ENCODE measurements at places on chromosomes 7 and 10.

DNA sequence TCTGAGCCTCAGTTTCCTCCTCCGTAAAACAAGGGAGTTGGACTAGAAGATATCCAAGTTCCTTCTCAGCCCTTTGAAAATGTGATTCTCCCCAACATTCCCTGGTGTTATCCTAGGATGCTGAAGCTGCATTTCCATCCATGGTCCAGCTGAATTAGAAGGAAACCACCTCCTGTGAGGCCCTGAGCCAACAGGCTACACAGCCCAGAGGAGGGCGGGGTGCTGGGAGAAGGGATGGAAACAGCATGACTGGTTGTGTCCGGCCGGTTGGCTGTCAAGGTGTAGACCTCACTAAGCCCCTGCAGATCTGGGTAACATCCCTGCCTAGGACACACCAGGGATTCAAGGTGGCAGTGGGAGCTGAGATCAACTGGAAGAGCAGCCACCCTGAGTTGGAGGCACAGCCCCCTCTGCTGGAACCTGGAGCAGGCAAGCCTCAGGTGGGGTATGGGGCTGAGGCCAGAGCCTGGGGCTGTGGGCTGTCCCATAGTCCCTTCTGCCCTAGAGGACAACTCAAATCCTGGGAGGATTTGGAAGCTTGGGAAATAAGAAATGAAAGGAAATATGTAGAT, 72.0 kb downstream of the PAX2 start:
- no peak for DNase-seq

- DNase-seq: no peak
Measured at GRCh38 chr7:157517782-157518513, 181.1 kb downstream of the DNAJB6 start.

GRCh38 chr7:77239471-77239870, 39.9 kb upstream of the FGL2 start:
- DNase-seq: no peak

GRCh38 chr10:38094927-38095574, 914 bp downstream of the ZNF37A start:
- no peak for DNase-seq

DNA sequence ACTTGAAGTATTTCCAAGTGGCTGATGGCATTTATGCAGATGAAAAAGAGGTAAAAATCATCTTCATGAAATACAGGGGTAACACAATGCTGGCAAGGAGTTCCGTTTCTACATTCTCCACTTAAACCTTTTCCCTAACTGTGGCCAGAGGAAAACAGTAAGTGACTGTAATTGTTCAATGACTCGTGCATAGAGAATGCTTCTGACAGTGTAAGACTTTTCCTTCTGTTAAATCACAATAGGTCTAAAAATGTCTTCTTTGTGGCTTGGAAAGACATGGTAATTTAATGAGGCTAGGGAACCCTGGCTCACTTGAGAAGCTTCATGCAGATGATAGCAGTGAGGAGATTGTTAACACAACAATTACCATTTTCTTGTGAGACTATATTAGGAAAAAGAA, 50.3 kb upstream of the RSU1 start:
- DNase-seq: no peak

GRCh38 chr10:58352956-58353610, 18.3 kb downstream of the UBE2D1 start:
- no peak for DNase-seq

GRCh38 chr7:42077271-42078135, 159.5 kb downstream of the GLI3 start:
- DNase-seq: no peak

GRCh38 chr10:6200440-6200733, 2.3 kb upstream of the PFKFB3 start:
- DNase-seq: no peak

GRCh38 chr7:5457245-5457735, 33.7 kb upstream of the TNRC18 start:
- DNase-seq: no peak

GRCh38 chr7:46852795-46853194, 729.1 kb downstream of the TNS3 start:
- no peak for DNase-seq

- DNase-seq: no peak
Measured at GRCh38 chr10:130721971-130722370, 585.8 kb downstream of the GLRX3 start.

DNA sequence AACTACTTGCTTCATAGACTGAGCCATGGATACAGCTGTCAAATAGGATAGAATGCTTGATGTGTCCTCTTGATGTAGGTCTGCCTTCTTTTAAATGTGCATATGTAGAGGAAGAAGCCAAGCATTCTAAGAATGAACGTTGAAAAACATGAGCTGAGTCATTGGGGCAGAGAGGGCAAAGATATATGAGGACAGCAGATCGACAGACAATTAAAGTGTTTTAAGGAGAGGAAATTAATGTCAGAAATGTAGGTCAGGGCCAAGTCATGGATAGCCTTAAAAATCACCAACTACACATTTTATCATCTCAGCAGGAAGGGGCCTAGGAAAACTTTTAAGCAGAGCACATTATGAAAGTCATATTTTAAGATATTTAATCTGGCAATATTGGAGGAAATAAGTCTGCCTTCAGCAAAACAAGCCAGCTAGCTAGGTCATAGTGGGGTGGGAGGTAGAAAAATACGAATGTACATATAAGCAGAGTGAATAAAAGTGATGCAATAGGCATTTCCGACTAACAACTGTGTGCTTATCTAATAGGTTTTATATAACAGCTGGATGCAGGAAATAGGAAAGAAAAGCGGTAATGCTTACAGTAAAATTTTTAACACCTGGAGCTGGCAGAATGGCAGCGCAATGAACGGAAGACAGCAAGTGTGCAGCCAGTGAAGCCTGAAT, 638.3 kb upstream of the TPK1 start:
- DNase-seq: no peak

GRCh38 chr7:120979765-120980499, 8.6 kb upstream of the CPED1 start:
- no peak for DNase-seq

- DNase-seq: no peak
Measured at GRCh38 chr7:16838386-16838785, 33.6 kb upstream of the AGR2 start.

GRCh38 chr7:26584326-26584725, 280.1 kb downstream of the SKAP2 start:
- DNase-seq: no peak

DNA sequence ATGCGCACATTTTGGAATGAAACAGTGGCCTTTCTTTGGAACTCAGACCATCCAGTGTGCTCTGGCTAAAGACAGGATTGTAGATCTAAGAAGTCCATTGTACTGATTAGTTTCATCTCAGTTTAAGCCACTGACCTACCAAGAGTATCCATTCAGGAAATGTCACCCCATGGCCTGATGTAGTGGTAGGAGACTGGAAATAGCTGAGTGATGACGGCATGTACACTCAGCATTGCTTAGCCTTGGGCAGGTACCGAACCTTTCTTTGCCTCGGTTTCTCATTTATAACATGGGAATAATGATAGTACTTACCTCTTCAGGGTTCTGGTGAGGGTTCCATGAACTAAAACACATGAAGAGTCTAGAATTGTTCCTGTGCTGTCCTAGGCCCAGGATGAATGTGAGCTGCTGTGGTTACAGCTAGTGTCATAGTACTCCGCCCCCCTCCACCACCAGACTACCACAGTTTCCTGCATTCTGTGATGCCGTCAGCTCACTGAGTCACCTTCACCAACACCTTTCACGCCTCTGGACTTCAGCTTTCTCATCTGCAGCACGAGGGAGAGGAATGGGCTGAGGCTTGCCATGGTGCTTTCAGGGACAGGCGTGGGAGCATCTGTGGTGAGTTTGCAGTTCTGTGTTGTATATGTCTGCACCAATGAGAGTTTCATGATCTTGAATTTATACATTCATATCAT, 484.0 kb upstream of the GALNT17 start:
- DNase-seq: peak; percentile 88

DNA sequence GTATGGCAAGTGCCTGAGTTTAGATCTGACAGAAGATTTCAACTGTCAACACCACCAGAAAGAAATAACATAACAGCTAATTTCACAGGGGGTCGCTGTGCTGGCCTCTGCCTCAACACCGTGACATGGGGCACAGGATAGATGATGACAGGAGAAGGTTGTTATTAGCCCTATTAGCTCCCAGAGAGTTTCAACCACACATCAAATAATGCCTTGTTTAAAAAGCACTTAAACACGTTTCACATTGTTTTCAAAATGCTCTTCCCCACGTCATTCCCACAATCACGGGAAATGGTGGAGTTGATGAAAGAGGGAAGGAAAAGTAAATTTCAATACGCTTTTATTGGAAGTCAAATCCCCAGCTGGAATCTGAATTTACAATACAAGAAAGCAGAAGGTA, 184.7 kb downstream of the MAGI2 start:
- DNase-seq: no peak

- DNase-seq: no peak
Measured at GRCh38 chr7:53191836-53192443, 156.5 kb downstream of the POM121L12 start.

DNA sequence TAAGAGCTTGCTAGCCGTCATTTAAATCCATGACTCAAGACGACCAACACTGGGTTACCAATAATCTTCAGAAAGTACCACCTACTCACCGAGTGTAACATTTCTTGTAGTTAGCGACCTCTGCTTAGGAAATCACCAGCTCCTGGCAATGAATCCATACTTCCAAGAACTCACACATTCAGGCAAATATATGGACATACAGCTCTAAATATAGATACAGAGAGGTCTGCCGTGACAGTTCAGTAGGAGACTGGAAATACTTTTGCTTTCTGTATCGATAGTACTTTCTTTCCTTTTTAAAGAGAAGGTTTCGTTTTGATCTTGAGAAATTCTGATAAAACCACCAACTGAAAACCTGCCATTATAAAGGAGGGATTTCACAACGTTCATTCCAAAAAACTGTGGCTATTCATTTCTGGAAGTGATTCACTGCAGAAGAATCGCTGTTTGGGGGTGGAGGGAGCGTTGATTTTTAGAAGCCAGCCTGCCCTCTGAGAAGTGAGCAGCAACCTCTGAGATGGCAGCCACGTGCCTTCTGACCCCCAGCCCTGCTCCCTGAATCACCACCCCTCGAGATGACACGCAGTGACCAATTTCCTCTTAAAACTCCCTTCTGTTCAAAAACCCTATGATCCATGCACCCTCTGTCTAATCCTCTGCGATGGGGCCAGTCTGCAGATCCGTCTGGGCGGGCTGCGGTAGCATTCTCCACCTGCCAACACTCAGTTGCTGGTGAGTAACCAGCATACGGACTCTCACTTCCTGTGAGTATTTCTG, 179.0 kb upstream of the KLF14 start:
- DNase-seq: peak; percentile 82

DNA sequence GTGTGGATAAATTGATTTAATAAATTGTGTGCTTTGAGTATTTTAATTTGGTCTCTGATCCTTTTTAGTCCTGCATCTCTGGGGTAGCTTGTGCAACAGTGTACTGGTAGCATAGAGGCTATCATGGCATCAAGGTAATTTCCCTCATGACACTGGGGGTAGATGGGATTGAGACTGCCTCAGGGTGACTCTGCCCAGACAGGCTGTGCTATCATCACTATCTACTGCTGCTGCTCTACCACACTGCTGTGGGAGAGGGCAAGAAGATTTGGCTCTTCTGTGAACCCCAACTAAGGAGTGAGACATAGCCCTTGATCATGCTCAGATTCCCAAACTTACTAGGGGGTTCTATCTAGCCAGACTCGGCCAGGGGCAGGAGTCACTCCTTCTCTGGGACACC, 43.6 kb upstream of the JAZF1 start:
- DNase-seq: no peak

GRCh38 chr7:102129636-102130370, 156.9 kb upstream of the SH2B2 start:
- no peak for DNase-seq

All from NK-92 treated with Interleukin-12 subunit alpha and Interleukin-12 subunit beta, amount 100 ng/mL, for 24 hours (cell line).